Bronchial epithelial cell (primary cell): ENCODE measurements at places on chromosomes 1 and 21. TPM values are rescaled to one million over a fixed set of nuclear protein-coding genes. Genes with fewer than 3 reads are reported as not detected.

GRCh38 chr1:12552111-12552888, 65.7 kb downstream of the DHRS3 start:
- no peak for DNase-seq

The SPRR1A gene
- 41.2 TPM in 1 of 2 replicates, not detected in the other for total RNA-seq

The DIP2A gene
- total RNA-seq, result 28.2 and 35.5 TPM in 2 replicates

DNA sequence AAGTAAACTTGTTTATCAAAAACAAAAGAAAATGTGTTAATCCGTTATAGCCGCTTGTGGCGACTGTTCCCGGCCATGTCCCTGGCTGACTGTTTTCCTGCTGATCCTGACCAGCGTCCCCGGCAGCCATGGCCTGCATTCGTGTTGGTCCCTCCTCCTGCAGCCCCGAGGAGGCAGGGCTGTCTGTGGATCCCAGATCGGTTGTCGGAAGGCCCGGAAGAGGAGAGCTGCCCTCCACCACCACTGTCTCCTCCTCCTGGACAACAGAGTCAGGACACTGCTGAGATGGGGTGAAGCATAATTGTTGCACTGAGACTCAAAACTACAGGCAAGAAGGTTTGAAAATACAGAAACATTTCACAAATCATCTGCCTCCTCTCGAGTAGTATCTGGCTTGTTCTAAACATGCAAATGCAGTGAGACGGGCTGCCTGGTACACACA, 3.6 kb upstream of the MXRA8 start:
- DNase-seq, result no peak

The CNST gene
- 10.3 and 12.0 TPM in 2 replicates for total RNA-seq

The SPRR2A gene
- 1.3 and 3.8 TPM in 2 replicates for total RNA-seq

GRCh38 chr1:154423304-154423987, 18.3 kb downstream of the IL6R start:
- DNase-seq, result peak; percentile 81

- DNase-seq, result no peak
These were observed 39.1 kb upstream of the ZC3H11B start for GRCh38 chr1:219651993-219652392.

The RGS8 gene
- total RNA-seq, result under 0.01 TPM in 1 of 2 replicates, not detected in the other

DNA sequence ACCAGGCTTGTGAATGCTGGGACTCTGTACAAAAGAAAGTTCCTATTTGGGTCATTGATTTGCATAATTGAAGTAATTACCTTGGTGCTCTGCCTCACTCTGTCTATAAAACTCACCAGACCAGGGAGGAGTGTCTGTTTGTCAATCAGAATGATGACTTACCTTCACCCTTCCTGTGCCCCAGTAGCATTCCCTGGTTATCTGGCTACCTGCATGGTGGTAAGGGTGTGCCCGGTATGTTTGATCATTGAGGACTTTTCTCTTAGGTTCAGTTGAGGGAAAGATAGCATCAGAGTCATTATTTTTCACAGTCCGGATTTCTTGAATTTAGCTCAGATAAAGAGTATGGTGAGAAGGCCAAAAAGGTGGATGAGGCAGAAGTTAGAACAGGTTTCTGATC, 190.0 kb downstream of the BRINP2 start:
- no peak for DNase-seq

- peak; percentile 19 for DNase-seq
These were observed 28.3 kb downstream of the CDCP2 start for GRCh38 chr1:54124472-54124871.

GRCh38 chr1:235090406-235091069, 38.1 kb downstream of the TOMM20 start:
- DNase-seq, result no peak

DNA sequence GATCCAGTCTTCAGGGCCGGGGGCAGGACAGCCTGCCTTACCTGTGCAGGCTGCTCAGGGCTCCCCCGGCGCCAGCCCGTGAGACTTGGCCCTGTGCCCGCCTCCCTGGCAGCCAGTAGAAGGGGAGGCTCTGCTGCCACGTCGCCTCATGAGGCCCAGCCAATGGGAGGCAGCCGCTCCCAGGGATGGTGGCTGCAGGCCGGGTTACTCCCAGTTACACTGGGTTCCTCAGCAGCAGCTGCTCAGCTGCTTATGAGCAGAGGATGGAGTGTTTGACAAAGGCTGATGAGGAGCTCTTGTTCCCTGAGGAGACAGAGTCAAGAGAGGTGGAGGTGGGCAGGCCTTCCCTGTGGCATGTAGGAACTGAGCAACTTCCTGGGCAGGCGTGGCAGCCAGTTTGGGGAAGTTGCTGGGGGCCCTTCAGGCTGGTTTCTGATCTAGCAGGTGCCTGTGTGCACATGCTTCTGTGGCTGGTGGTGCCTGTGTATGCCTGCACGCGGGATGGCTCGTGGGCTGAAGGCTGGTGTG, 5.5 kb downstream of the MFSD2A start:
- peak; percentile 89 for DNase-seq

GRCh38 chr1:76129731-76130130, 55.2 kb downstream of the ST6GALNAC3 start:
- DNase-seq, result no peak

The NDUFV3 gene
- total RNA-seq, result 29.7 and 44.2 TPM in 2 replicates

DNA sequence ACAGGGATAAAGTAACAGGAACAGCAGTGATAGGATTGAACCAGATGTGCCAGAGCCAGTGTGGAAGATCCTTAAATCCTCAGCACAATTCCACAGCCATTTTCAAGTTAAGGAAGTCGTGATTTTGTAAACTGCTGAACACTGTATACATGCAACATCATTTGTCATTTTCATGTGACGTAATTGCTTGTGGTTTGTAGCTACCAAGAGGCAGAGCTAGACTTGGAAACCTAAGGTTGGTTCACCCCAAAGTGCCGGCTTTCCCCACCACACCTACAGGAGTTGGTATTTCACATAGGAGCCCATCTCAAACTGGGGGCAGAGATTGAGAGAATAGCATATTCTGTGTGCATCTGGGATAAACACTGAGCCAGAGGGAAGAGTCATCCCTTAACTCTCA, 113.9 kb downstream of the CAPN8 start:
- no peak for DNase-seq

- peak; percentile 3 for DNase-seq
These were observed 308.9 kb upstream of the LRRC7 start for GRCh38 chr1:69258842-69259241.

The MARK1 gene
- total RNA-seq, result 3.9 and 10.4 TPM in 2 replicates

The S100A5 gene
- total RNA-seq, result not detected in 2 replicates

The CEPT1 gene
- 45.6 and 49.5 TPM in 2 replicates for total RNA-seq
